Stimulated activated CD4-positive, alpha-beta T cell treated with anti-CD3 and anti-CD28 coated beads, Interleukin-15, amount 100 ng/mL, for 48 hours (primary cell): ENCODE measurements at places on chromosomes 12 and 14.

GRCh38 chr14:104576970-104577332 lies 2.6 kb upstream of the C14orf180 start:
- DNase-seq: no peak

GRCh38 chr14:65506801-65507200 lies 94.3 kb downstream of the FUT8 start:
- no peak for DNase-seq

DNA sequence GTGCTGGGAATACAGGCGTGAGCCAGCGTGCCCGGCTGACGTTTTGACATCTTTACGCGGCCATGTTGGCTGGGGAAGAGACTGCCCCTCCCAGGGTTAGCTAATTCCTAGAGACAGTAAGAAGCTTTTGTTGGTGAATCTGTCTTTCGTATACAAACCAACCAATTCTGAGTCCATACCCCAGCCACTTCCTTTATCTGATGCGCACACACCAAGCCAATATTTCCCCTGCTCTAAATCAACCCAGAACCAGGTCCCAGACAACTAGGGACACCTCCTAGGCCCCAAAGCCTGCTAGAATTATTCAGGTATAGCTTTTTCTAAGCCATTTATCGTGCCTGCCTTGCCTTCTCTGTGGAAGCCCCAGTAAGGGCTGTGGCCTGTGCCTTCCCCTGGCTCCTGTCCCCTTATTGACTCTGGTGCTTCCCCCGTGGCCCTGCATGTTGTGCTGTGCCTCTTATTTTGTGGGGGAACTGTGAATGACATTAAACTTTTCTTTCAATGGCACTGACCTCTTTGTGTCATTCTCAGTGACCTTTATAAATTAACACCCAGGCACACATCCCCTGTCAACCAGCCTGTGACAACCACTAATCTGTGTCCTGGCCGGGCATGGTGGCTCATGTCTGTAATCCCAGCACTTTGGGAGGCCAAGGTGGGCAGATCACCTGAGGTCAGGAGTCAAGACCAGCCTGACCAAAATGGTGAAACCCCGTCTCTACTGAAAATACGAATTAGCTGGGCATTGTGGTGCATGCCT lies 10.7 kb upstream of the EVL start:
- DNase-seq: no peak

DNA sequence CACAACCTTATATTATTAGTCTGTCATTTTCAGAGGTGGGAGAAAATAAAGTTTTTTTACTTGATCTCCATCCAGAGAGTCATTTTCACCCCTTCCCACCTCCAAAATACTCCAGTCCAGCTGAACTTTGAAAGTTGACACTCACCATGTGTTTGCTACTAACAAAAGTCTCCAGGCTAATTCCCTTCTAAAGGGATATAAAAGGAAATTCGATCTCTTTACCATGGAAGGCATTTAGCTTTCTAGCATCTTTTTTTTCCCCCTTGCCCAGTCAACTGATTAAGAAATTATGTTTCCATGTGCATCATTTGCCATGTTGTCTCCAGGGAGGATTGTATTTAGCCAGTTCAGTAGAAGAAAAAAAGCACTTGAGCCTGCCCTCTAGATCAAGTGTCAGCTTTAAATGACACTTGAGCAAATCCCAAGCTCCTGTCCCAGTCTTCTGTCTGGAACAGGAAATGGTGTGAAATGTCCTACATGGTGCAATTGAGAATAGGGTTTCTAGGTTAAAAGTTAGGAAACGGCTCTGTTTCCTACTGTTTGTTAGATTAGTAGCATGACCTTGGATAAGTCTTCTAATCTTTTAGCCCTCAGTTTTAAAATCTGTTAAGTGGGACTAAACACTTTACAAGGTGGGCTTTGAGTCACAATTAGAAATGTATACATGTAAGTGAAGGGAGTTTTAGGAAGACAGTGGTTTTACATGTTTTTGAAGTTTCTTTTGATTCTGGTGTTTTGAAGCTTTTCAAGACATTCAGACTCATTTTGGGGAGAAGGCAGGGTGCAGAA lies 67.2 kb downstream of the GNS start:
- DNase-seq: no peak

DNA sequence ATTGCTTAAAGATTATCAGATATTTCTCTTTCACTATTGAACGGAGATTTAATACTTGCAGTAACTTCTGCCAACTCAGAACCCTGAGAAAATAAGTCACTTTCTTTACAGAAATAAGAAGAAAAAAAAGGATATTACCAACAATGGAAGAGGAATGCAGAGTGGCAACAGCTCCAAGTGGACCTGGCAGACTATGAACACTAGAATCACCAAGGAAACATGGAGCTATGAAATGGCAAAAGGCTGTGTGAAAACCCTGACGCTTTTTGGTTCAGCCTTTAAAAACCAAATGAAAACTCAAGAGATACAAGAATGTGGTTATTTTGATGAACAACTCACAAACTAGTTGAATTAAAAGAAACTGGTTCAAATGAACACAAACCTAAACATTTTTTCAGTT lies 17.7 kb downstream of the DTD2 start:
- no peak for DNase-seq

GRCh38 chr12:31220061-31220460 lies 105.9 kb downstream of the SINHCAF start:
- DNase-seq: no peak

- DNase-seq: no peak
These were observed 8.7 kb downstream of the PHB2 start for GRCh38 chr12:6961695-6962284.

GRCh38 chr12:120885521-120885920 lies 18.6 kb downstream of the SPPL3 start:
- no peak for DNase-seq

DNA sequence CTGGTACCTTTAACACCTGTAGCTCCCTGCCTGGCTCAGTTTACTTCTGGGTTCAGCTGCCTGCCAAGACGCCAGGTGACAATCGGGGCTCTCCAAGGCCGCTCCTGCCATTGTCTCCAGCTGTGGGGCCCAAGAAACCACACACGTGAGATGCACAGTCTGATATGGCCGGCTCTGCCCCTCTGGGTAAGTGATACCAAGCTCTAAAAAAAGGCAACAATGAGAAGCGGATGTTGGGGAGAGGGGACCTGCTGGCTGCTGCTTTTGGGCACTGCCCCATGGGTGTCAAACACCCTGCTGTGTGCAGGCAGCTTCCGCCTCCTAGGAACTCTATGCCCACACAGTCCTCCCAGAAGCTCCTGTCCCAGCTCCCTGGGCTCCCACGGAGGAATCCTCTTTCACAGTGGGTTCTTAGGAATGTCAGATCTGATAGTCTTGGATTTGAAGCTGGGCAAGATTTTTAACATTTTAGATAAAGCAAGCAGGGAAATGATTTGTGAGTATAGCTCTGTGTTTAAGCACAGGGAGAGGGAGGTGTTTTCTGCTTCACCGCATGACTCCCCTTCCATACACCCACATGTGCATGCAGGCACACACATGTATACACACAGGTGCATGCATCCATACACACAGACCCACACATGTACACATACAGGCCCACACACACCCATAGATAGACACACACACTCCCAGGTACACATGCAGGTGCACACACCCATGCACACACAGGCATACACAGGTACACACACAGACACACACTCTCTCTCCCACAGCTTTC lies 1135.8 kb downstream of the BCL11B start:
- DNase-seq: no peak

DNA sequence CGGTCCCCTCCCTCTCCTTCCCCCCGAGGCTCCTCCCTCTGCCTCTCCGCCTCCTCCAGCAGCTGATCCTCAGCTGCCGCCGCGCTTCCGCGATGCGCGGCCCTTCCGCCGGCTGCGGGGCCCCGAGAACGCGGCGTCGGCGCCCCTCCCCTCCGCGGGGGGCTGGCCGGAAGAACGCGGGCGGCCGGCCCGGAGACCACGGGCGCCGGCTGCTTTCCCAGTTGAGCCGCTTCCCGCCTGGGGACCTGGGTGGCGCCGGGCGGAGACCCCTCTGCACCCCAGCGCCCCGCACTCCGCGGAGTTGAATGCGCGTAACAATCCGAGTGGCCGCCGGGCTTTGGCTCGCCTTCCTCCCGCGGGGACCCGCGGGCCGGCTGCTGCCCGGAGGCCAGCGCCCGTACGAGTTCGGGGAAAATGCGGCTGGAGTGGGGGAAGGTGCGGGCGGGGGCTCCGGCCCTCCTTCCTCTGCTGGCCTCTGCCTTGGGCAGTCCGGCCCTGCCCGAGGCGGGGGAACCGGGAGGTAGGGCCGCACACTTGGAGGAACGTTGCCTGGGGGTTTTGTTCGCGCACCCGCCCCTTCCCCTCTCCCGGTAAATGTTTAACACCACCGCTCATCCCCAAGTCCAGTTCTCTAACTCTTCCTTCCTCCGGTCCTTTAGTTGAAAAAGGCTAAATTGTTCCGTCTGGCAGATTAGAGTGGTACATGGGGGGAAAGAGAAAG lies 393 bp upstream of the DCAF5 start:
- DNase-seq: no peak

GRCh38 chr14:93719256-93719655 lies 69.0 kb downstream of the PRIMA1 start:
- no peak for DNase-seq

GRCh38 chr12:122563361-122563760 lies 36.3 kb downstream of the KNTC1 start:
- DNase-seq: no peak

- DNase-seq: no peak
These were observed 23.5 kb upstream of the PYGL start for GRCh38 chr14:50967790-50968189.

- no peak for DNase-seq
These were observed 89.3 kb downstream of the FIGNL2 start for GRCh38 chr12:51759175-51759574.

GRCh38 chr14:90489916-90490719 lies 93.3 kb downstream of the CALM1 start:
- no peak for DNase-seq
